ENCODE measurements at places on chromosomes 1 and 21.

DNA sequence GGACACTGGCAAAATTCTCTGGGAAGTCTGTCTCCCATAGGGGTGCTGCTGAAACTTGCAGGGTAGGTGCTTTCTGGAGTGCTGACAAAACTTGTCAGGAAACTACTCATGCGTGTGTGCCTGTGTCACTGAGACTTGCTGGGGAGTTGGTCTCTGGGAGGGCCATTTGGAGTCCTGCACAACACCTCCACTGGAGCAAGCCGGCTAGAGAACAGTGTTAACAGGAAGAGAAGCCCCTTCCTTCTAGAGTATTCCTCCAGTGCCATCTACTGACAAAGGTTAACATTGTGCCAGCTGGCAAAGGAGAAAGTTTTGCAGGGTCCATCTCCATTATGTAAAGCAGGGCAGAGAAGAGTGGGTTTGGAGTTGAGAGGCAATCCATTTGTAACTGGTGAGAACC is 30.0 kb downstream of the ZMYM4 start:
- DNase-seq: peak; percentile 37

DNA sequence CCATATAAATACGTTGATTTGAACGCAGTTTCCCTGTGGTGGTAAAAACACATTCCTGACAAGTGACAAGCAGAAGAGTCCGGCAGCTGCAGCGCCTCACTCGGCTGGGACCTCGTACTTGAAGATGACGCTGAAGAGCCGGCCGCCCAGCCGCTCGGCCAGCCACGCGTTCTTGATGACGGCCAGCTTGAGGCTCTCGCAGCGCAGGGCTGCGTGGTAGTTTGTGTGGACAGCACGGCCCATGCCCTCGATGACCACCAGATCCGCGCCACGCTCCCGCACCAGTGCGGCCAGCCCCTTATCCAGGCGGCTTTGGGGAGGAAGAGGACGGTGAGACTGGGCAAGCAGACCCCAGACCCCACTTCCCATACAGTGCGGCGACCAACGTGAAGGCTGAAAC is 17.6 kb downstream of the PANK4 start:
- no peak for DNase-seq

DNA sequence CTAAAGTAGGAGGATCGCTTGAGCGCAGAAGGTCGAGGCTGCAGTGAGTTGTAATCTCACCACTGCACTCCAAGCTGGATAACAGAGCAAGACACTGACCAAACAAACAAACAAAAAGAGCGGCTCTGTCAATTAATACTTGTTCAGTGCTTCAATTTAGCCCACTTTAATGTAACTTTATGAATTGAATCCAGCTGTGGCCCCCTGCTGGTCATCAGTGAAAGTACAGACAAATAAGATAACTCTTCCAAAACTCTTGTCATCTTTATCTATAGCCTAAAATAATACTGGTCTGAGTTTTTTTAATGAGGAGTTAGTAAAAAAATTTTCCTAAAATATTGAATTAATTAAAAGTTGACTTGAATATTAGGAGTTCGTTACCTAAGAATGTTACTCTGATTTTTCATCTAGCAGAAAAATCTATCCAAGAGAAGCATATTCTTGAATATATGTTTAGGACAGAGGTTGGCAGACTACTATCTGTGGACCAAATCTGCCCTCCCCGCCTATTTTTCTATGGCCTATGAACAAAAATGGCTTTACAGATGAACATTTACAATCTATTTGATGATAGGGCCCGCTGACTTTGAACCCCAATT is 26.1 kb downstream of the ATP5PF start:
- peak; percentile 34 for DNase-seq

GRCh38 chr1:42209526-42210251 is 45.1 kb upstream of the GUCA2A start:
- DNase-seq: no peak

- no peak for DNase-seq
Measured at GRCh38 chr1:85058786-85059185, 10.5 kb upstream of the MCOLN3 start.

DNA sequence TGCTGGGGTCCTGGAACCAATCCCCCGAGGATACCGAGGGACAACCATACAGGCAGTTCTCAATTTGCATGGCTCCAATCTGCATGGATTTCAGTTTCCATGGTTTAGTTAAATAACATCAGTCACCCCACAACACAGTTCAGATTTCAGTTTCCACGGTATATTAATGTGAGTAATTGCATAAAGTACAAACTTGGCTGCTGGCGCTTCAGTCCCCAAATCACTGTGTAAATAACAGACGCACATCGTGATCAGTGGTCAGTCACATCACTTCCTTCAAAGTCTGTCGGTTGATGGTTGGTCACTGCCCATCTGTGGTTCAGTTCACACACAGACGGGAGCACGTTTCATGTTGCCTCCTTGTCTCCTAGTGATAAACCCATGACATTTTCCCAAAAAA is 66.4 kb upstream of the LPGAT1 start:
- DNase-seq: no peak

DNA sequence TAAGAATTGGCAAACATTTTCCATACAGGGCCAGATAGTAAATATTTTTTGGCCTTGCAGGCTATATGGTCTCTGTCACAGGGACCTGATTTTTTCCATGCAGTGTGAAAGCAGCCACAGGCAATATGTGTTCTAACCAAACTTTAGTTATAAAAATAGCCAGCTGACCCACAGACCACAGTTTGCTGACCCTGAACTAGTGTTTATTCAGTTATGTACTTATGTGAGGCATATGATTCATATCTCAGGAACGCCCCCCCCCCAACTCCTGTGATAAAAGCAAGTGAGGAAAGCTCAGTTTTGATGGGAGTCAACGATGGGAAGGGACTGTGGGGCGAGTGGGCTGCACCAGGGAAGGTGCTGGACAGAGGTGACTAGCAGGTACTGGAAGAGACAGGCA is 80.1 kb downstream of the HMGB4 start:
- DNase-seq: no peak

GRCh38 chr1:243255791-243256512 is at the start of gene SDCCAG8:
Gene SDCCAG8, plus strand, starts transcription at chr1:243256041. Its CDS starts 133 bp downstream, at chr1:243256174.
- DNase-seq: peak; percentile 90

DNA sequence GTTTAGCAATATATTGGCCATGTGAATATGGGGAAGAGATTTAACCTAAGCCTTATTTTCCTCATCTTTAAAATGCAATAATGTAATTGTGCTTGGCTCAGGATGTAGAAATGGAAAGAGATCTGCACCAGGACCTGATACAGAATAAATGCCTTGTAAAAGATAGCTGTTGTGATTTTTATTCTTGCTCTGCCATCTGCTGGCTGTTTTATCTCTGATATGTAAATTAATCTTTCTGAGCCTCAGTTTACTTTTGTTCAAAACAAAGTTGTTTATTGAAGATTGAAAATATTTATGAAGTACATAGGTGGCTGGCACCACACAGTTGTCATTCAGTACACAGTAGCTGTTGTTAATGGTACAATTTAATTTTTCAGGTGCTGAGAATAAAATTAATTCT is 21.9 kb downstream of the ZYG11B start:
- DNase-seq: no peak

DNA sequence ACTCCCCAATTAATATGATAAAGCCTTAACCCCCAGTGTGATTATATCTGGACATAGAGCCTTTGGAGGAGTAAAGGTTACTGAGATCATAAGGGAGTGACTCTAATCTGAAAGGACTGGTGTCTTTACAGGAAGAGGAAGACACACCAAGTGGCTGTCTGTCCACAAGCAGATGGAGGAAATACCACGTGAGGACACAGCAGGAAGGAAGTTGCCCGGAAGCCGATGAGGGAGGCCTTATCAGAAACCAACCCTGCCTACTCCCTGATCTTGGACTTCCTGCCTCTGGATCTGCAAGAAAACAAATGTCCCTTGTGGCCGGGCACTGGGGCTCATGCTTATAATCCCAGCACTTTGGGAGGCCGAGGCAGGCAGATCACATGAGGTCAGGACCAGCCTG is 110.3 kb upstream of the CHRM3 start:
- DNase-seq: no peak

DNA sequence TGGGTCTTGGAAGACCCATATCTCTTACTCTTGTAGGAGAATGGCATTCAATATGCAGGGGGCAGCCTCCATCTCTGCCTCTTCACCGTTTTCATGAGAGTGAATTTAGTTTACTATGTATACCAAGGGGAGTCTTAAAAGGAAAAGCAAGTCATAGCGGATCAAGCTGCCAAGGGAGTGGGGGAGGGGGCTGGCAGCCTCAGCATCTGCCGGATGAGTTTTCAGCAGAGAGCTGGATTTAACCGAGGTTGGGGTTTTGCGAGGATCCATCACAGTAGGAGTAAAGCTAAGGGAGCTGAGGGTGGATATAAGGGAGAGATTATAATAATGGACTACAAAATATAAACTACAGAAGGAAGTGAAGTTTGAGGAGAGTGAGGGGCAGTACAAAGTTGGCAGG is 9.9 kb downstream of the CD160 start:
- DNase-seq: no peak

GRCh38 chr1:54965624-54966340 is 14.6 kb upstream of the TMEM61 start:
- DNase-seq: no peak

DNA sequence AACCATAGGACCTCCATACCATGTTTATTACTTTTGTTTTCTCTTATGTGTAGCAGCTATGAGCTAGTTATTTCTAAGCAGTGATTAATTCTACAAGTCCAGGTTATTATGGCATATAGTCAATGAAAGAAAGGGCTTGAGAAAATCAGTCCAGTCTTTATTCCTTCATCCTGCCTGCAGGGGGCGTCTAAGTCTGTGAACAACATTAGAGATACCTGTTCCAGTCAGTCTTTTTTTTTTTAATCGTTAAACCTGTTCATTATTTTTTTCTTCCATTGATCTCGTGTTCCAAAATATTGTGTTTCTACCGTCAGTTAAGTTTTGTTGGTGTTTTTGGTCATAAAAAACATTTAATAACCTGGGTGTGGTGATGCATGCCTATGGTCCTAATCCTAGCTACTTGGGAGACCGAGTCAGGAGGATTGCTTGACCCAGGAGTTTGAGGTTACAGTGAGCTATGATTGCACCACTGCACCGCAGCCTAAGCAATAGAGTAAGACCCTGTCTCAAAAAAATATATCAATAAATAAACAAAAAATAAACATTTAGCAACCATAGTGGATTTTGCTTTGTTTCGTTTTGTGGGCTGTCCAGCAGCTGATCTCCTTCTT is 29.4 kb upstream of the CD2 start:
- DNase-seq: peak; percentile 63

DNA sequence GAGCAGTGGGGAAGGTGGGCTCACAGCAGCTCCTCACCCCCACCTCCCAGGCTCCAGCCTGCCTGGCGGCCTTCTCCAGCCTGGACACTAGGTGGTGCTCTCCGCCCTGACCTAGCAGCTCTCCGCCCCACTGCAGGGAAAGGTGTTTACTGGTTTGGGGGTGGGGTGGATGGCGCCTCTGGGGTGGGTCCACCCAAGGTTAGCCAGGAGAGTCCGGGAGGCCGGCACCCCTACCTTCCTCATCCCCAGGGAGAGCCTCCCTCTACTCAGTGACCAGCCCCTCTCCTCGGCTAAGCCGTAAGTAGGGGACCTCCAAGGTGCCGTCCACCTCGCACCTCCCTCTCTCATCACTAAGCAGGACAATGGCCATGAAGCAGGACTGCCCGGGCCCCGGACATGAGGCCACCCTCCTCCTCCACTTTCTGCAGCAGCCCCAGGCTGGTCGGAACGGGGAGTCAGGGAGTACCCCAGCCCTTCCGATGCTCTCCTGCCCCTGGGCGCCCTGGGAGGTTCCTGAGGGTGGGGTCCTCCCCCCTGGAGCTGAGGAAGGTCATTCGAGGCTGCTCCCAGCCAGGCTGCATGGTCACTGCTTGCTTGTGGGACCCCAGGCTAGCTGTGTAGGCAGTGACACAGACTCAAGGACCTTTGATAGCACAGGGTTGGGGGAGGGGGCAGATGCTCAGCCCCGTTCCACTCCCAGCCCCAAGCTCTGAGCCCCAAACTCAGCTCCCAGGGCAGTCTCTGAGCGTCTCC is 101.4 kb upstream of the VAMP3 start:
- peak; percentile 65 for DNase-seq

DNA sequence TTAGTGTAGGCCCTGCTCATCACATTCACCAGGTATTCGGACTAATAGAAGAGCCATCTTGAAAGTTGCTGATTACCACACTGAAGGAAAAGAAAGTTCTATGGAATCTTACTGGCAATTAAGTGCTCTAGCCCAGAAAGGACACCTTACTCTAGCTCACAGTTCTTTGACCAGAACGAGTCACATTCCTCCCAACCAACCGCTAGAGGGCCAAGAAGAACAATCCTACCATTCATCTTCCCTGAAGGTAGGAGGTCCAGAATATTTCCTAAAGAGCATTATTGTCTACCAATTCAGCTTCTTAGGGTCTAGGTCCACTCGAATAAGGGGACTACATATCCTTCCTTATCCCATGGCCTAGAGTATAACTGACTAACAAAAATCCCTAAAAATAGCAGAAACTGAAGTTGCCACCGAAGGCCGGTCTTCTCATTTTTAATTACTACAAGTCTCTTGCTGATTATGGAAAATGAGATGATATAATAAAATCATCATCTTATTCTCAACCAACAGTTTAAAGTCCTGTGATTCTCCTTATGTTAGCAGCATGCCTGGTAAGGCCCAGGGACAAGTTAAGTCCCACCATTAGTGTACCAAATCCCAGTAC is 2.7 kb upstream of the FMO1 start:
- DNase-seq: no peak

Data from activated T-cell treated with anti-CD3 and anti-CD28 coated beads, Interleukin-2, amount 50 U/mL, for 1 hour (primary cell).